BJ (cell line): ENCODE measurements at places on chromosomes 11 and 22. TPM values are rescaled to one million over a fixed set of nuclear protein-coding genes. Genes with fewer than 3 reads are reported as not detected.

DNA sequence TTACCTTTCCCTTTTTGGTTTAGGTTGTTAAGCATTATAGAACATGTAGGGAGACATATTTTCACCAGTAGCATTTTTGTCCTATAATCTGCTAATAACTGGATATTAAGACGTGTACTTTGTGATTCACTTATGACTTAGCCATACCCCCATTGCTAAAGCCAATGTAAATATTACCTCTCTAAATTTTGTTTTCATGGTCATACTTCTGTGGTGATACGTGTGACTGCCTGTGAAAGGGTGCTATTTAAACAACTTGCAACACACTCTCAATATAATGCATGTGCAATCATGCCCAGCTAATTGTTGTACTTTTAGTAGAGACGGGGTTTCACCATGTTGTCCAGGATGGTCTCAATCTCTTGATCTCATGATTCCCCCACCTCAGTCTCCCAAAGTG lies 36.2 kb upstream of the PAK1 start:
- no peak for DNase-seq

DNA sequence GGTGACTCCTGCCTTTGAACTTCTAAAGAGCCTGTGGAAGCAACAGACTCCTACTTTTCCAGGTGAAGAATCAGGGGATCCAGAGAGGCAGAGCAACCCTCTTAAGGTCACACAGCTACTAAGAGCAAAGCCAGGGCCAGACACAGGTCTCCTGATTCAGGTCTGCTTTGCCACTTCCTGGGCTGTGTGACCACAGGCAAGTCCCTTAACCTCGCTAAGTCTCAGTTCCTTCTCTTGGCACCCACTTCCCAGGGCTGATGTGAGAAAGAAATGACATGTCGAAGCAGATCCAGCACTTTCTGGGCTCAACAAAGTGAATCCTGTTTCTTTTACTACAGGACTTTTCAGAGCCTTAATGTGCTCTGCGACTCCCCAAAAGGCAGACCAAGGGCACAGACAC lies 30.2 kb downstream of the UQCR10 start:
- DNase-seq = no peak

DNA sequence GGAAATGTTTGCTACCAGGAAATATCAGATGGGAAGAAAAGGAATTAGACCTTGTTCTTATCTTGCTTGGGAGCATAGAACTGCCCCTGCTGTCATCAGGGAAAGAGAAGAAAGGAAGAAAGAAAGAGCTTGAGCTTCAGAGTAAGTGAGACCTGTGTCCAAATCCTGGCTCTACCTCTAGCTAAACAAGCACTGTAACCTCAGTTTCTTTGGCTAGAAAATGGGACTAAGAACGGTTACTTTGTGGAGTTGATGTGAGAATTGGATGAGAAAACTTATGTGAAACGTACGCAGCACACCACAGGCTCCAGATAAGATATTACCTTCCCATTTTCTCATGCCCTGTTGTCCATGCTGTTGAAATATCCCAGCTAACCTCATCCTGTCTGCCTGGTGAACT lies 57.1 kb upstream of the CREB3L1 start:
- no peak for DNase-seq

DNA sequence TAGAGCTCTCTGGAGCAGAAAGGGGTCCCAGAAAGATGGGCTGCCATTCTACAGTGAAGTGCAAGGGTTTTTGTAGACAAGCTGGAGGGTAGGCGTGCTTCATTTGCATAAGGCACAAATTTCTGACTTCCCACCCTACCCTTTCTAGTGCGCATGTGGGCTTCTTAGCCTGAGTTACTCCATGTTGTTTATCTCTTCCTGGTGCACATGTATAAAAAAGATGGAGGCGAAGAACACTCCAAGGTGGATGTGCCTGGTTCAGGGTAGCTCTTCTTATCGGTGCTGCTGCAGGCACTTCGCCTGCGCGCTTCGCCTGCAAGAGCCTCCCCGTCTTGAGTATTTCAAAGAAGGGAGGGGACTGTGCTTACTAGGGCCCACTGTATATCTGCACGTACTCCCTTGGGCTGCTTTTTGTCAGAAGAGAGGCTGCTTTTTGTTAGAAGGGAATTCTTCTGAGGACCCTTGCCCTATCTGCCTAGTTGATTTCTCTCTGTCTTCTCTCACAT lies 1047.3 kb upstream of the CNTN5 start:
- DNase-seq = no peak

DNA sequence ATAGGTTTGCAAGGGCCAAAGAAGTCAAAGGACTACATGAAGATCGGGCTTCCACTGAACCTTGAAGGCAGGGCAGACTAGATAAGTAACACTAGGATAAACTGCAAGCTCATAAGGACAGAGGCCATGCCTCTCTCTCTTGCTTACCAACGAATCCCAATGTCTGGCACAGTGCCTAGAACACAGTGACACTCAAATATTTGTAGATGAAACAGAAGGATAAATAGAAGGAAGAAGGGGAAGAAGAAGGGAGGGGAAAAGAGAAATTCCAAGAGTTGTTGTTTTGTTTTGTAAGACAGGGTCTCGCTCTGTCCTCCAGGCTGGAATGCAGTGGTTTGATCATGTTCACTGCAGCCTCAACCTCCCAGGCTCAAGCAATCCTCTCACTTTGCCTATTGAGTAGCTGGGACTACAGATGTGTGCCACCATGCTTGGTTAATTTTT lies 26.9 kb downstream of the SIK3 start:
- DNase-seq = no peak

DNA sequence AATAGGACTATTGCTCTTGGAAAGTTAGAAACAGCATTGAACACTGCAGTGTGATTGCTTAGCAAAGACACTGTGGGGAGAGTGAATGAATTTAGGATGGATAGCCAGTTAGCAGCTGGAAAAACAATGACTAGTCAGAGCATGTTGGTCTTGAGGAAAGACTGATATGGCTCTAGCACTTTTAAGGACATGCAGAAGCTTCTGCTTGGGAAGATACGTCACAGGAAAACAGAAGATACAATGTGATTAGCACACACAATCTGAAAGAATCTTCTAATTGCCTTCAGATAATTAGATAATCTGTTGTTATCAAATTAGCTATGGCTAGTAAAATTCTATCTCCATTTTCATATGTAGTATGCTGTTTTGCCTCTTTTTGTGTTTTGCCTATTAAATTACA lies 530.7 kb upstream of the CHORDC1 start:
- DNase-seq = no peak

- no peak for DNase-seq
Measured at GRCh38 chr11:79564288-79564925, 123.6 kb upstream of the TENM4 start.

GRCh38 chr11:69293819-69294505 lies at the start of gene MYEOV:
Gene MYEOV, plus strand, starts transcription at chr11:69294155. Its CDS starts 1,200 bp downstream, at chr11:69295355.
- DNase-seq = no peak

GRCh38 chr11:19561011-19561410 lies 151.6 kb upstream of the NAV2 start:
- no peak for DNase-seq

DNA sequence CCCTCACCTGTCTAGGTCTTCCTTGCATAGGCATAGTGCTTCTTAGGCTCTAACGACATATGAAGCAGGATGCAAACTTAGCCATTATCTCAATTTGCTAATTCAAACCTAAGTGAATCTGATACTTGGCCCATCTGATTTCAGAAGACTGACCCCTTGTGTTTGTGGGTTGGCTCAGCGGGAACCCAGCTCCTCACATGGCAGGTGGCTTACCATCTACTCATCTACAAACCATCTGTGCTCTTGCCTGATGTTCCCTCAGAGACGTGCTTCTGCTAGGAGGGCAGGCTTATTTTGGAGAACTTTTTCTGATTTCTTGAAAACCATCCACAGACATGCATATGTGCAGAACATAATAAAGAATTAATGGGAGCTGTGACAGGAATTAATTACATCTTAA lies 15.2 kb downstream of the ELMOD1 start:
- DNase-seq = no peak

GRCh38 chr11:134355656-134356055 lies 23.9 kb downstream of the GLB1L2 start:
- DNase-seq = no peak

DNA sequence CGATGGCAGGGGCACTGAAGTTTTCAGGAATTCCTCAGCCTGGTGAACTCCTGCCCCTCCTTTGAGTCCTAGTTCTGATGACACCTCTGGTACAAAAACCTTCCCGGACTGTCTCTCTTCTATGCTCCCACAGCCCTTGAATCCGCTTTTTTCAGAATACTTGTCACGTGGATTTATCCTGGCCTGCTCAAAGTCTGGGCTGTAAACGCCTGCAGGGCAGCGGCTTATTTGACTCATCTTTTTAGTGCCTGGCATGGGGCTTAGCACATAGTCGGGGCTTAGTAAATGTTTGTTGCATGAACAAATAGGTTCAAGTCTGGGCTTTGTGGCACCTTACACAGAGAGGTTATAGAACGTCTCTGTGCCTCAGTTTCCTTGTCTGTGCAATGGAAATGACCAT lies 13.4 kb upstream of the KCNJ11 start:
- DNase-seq = no peak

DNA sequence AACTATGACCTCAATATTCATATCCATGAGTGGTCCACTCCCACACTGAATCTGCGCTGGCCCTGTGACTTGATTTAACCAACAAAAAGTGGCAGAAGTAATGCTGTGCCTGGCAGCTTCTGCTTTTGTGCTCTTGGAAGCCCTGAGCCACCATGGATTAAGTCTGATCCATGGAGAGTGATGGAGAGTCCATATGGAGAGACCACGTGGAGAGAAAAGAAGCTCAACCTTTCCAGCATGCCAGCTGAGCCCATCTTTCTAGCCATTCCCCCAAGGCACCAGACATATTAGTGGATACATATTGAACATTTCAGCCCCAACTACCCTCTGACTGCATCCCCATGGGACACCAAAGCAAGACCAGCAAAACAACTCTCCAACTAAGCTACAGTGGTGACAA lies 16.0 kb downstream of the LRRC55 start:
- no peak for DNase-seq

DNA sequence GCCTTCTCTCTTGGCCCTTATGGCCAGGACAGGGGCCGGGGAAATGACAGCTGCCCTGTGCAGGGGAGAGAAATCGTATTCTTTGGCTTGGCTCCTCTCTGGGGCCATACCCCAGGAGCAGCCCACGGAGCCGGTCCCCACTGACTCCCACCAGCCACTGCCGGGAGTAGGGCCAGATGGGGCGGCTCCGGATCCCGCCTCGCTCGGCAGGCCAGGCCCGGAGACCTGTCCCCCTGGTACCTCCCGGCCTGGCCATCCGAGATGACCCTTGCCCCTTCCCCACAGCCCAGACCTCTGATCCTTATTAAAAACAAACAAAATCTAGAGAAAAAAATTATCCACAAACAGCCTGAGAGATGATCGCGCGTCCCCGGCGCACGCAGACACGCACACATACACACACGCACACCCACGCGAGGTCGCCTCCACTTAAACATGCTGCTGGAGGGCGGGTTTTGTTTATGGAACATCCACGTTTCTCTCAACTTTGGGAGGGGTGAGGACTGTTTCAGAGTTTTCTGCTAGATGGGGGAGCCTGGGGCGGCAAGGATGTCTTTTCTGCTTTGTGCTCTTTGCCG lies 59.1 kb downstream of the IGLL1 start:
- DNase-seq = no peak

Gene MS4A6E
- polyA plus RNA-seq = not detected in 2 replicates

Gene YPEL4
- 0.26 TPM in 2 replicates for polyA plus RNA-seq

Gene PGA5
- not detected in 2 replicates for polyA plus RNA-seq

Gene SLC5A12
- polyA plus RNA-seq = not detected in 2 replicates

Gene OSBP2
- 0.38 and 0.77 TPM in 2 replicates for polyA plus RNA-seq

Gene TRPM5
- polyA plus RNA-seq = not detected in 2 replicates

Gene NDUFV1
- polyA plus RNA-seq = 97.9 and 149 TPM in 2 replicates

Gene PIM3
- 5.8 and 8.3 TPM in 2 replicates for polyA plus RNA-seq

Gene PNPLA3
- polyA plus RNA-seq = 3.4 and 4.8 TPM in 2 replicates

Gene SLC35F2
- polyA plus RNA-seq = 0.82 and 1.0 TPM in 2 replicates

Gene SBF2
- polyA plus RNA-seq = 33.8 and 41.2 TPM in 2 replicates

Gene THAP12
- 15.5 and 31.8 TPM in 2 replicates for polyA plus RNA-seq

Gene RIC8A
- polyA plus RNA-seq = 169 and 242 TPM in 2 replicates

Gene MED15
- 24.2 and 42.7 TPM in 2 replicates for polyA plus RNA-seq
